Activated CD8-positive, alpha-beta memory T cell treated with anti-CD3 and anti-CD28 coated beads for 1 hour (primary cell): ENCODE measurements at places on chromosomes 13 and 19.

- no peak for DNase-seq
These were observed 6.7 kb downstream of the LNX2 start for GRCh38 chr13:27613628-27614027.

DNA sequence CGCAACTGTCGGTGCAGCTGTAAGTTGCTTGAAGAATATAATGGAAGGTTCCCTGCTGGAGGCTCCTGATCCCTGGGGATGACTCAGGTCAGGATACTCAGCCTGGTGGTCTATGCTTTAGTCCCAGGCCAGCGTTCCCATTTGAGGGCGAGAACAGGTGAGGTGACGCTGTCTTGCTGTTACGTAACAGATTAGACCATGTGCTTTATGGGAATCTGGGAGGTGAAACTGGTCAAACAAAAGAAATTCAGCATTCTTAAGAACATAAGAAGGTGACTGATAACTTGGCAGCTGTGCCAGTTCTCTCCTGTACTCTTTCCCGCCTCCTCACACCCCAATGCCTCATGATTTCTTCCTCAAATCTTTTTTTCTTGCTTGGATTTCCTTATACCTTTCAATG is at the start of gene CXCL17:
TSS of gene CXCL17 (minus strand) at position 114 of the 400 bp plus-strand sequence. CDS start 114 bp downstream, outside the sequence.
- DNase-seq, result no peak

GRCh38 chr19:30679153-30679702 is 307.0 kb downstream of the ZNF536 start:
- DNase-seq, result no peak

GRCh38 chr19:40503320-40503695 is 36.5 kb downstream of the SPTBN4 start:
- no peak for DNase-seq

DNA sequence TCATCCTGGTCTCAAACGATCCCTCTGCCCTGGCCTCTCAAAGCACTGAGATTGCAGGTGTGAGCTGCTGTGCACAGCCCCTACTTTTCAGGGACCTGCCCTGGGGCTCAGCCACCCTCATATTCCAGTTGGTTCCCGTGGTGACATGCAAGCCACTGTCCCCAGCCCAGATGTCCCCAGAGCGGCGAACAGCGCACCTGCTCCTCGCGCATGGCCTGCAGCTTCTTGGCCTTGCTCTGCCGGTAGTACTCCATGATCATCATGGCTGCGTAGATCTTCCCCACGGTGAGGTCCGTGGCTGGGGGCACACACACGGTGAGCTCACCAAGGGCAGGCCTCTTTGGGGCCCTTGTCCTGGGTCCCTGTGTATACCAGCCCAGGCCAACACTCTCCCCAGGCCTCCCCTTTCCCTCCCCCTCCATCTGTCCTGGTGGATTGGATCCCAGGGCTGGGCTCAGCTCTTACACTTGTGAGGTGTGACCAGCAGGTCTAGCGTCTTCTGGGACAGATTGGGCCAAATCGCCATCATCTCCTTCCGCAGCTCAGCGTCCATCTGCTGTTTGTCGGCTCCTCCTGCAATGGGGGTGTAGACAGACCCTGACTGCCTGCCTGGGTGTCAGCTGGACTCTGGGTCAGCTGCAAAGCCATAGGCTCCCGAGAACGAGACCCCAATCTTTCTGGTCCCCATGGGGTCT is 64.0 kb downstream of the IER2 start:
- no peak for DNase-seq

DNA sequence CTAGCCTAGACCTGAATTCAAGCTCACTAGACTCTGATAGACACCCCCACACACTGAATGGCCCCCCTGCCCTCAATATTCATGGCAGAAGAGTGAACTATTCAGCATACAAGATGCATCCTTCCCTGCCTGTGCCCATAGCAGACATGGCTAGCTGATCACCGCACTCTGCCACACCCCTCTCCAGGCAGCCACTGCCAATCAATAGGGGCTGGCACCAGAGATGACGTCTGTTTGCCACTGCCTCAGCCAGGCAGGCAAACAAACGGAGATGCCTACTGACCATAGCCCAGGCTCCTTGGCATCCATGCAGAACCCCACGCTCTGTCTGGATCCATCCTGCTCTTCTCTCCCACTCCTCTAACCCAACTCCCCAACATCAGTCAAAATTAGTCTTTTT is 13.8 kb upstream of the NPAS1 start:
- no peak for DNase-seq

DNA sequence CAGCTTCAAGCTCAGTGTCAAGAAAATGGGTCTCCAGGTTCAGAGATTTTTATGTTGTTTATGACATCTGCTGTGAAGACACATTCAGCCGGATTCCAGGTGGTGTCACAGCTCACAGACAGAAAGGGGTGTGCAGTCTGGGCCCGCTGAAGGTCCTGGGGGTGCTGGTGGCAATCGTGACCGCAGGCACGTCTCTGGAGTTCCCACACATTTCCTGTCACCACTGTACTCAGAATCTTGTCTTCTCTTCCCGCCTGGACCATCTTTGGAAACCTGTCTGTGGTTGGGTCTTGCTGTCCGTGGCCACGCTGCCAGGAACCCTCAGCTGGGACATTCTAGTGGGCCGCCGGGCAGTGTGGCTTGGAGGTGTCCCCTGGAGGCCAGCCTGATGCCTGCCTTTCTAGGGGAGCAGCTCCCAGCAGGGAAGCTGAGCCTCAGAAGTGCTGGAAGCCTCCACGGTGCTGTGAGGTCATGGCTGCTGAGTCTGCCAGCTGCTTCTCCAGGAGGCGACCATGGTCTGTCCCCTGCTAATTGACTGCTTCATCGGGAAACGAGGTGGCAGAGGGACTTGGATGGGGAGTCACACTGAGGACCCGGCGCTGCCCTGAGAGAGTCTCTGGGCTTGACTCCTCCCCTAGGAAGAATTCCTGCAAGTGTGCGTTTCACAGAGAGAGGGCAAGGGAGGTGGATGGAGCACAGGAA is 3.7 kb downstream of the TEX29 start:
- DNase-seq, result no peak

DNA sequence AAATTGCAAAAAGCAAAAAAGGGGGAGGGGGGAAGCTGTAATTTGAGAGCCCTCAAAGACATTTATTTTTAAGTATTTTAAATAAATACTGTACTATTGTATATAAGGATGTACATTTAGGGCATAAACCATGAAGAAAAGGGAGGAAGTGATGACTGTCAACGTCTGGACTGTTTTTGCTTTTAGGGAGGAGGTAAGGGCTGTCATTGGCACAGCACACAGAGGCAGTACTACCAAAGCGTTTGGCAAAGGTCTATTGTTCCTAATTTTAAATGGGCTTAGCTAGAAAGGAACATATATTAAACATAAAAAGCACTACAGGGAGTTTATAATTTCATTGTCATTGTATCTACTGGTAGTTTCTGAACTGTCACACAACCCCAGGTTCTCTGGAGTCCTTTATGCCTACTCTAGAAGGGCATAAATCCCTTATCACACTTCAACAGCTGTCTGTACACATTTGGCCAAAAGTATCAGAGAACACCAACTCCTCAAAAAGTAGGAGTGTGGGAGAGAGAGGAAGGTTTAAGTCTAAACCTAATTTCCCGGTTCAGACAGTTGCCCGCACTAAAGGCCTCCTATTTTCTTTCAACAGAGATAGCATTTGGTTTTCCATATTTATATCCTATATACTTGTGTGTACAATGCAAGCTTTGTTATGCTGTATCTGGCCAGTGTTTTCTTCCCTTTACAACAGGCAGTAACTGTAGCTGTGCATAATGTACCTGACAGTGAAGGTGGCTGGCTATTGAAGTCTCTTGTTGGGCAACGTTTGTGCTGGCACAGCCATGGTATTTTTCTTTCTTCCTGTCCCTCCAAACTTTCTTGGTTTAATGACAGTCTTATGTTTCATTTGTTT is 406.2 kb downstream of the KLF5 start:
- DNase-seq, result no peak

- DNase-seq, result no peak
These were observed 708 bp upstream of the ESD start for GRCh38 chr13:46797501-46798237.

DNA sequence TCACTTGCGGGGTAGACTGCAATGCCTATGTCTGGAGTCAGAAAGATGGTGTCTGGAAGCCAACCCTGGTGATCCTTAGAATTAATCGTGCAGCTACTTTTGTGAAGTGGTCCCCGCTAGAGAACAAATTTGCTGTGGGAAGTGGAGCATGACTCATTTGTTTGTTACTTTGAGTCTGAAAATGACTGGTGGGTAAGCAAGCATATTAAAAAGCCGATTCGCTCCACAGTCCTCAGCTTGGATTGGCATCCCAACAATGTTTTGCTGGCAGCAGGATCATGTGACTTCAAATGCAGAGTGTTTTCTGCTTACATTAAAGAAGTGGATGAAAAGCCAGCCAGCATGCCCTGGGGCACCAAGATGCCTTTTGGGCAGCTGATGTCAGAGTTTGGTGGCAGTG is 9.5 kb upstream of the ERVV-1 start:
- DNase-seq, result no peak

GRCh38 chr13:112721198-112722104 is 31.6 kb downstream of the ATP11A start:
- no peak for DNase-seq

DNA sequence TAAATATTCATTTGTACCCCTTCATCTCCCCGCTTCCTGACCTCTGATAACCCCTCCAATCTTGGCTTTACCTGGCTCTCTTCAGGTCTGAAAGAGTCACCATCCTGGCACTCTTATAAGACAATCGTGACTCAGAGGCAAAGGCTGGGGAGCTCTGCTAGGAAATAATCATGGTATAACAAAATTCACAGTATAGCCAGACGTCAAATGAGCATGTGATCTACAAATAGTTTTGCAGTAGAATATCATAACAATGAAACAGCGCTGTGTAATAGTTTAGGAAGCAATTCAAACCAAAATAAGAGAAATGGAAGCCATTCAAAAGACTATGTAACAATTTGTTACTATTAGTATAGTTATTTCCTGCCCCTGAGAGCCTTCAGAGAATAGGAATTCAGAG is 34.2 kb downstream of the RXFP2 start:
- DNase-seq, result no peak

GRCh38 chr13:46119883-46120614 is 15.2 kb upstream of the CPB2 start:
- no peak for DNase-seq

DNA sequence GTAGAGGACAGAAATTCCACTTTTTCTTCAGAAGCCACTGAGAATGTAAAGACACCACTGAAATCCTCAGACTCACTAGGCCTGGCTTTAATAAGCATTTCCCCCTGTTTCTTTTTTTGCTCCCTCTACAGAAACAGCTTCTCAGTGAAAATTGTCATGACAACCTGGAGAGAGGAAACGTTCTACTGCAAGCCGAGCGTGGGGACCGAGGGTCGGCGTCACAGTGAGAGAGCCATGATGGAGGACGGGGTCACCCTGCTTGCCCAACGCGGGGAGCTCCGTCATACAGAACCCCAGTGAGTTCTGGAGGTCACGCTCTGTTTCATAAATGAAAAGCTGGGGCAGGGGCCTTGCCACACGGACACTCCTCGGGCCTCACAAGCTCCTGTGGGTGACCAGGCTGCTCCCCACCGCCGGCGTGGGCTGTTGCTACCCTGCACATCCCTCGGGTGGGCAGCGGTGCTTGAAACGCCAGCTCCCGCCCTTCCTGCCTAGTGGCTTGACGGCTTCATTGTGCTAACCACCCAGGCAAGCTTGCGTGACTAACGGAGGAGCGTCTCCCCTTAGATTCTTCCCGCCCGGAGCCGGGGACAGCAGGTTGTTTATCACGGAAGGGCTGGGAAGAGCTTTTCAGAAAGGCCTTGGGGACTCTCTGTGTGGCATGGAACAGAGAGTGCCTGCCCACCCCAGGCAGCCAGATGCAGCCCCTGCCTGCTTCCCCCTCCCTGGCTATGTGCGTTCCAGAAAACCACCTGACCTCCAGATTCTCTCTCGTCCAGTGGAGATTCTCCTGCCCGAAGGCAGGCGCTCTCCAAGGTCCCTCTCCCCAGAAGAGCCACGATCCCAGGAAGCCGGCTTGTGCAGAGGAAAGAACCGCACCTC is 153.6 kb downstream of the KATNAL1 start:
- DNase-seq, result no peak

DNA sequence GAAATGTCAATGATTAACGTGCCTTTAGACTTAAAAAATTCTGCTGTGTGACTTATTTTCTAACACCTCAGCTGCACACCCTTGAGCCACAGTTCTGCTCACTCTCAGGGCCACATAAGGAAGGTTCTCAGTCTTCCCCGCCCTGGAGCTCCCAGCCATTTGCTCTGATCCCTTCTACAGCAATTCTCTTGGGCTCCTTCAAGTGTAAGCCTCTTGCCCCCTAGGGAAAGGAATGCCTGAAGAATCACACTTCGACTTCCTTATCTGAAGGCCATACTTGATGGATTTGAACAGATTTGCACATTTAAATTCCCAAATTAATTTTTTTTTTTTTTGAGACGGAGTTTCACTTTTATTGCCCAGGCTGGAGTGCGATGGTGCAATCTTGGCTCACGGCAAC is 44.2 kb downstream of the RASA3 start:
- DNase-seq, result no peak

DNA sequence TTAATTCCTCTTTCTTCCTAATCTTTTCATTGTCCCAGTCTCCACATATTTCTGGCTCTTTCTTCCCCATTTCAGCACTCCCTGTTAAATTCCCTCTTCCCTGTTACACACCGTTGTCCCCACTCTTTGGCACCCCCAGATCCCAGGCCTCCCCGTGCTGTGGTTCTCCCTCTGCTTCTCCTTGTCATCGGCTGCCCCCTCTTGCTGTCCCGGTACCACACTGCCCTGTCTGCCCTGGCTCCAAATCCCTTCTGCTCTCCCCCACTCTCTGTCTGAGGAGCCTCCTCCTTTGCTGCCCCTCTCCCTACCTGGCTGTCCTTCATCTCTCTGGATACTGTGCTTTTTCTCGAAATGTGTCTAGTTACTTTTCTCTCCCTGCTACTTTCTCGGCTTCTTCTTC is 983 bp downstream of the ZNF415 start:
- DNase-seq, result no peak

GRCh38 chr13:72427757-72428528 is 299.5 kb downstream of the MZT1 start:
- no peak for DNase-seq

DNA sequence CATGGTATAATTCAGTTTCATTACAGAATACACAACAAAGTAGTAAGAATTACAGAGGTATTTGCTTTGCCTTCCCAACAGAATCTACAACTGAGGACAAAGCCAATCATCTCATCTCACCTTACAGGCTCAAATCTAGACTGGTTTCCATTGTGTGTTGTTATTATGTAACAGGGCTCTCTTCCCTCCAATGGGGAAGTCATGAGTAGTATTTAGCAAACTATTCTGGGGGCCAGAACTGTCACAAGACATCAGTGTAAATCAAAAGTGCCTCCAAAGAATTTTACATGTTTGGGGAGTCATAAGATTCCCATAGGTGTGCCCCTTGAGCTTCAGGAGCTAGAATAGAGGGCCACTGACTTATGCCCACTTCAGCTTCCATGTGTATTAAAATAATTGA is 187.0 kb upstream of the EDNRB start:
- no peak for DNase-seq

GRCh38 chr19:19151418-19151817 is 13.1 kb upstream of the TMEM161A start:
- no peak for DNase-seq

DNA sequence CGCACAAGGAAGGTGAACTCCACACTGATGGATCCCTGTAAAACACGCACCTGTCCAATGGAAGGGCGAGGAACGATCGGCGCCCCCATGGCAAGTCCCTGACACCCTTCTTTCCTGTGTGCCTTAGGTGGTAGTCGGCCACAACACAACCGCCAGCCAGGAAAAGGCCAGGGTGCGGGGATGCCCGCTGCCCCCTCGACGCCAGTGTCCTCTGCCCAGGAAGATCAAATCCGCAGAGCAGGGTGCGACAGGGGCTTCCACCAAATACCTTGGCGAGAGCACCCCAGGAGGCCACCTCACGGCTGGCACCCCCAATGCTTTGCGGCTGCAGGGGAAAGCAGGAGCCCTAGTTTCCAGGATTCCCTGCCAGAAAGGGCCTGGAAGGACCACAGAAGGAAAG is 91.2 kb downstream of the ZNF254 start:
- DNase-seq, result no peak
